Transverse colon (tissue), 4 donors: ENCODE measurements at places on chromosomes 13 and 19.

DNA sequence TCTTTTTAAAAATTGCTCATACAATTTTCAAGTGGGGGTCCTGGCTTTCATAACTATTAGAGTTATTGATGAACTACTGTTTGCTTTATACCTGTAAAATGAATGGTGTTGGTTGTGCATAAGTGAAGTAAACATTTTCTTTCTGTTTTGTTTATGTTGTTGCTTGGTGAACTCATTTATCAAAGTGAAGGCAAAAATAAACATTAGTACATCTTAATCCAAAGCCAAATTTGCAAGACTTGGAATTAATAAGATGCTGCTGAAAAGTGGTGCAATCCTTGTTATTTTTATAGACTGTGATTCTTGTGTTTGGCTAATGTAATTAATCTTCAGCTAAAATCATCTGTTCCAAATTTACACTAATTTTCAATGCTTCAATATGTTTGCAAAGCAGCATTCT is 24.4 kb upstream of the DCT start:
- DNase-seq = no peak

GRCh38 chr19:38928391-38929001 is 2.1 kb downstream of the SARS2 start:
- no peak for DNase-seq

DNA sequence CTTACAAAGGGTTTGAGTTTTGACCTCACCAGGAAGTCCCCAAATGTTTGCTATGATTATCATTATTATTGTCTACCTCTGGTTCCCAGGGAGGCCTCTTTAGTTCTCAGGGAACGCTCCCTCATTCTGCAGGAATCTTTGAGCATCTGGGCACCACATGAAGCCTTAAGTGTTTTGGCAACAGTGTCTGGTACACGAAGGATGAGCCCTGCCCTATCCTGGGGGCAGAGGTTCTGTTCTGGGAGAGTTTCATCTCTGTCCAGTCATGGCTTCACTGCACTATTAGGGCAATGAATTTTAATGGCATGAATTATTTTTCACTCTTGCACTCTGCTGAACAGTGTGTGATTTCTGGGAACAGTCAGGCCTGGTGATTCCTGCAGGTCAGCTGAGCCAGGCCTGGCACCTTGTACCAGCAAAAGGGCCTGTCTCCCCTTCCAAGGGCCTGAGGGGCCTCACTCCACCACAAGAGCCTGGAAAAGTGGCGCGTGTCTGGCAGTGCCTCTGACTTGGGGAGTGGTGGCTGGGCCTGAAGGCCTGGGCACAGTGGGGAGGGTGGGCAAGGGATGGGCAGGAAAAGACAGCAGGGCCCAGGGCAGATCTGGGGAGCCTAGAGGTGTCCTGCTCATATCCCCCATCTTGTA is 4.6 kb downstream of the FAM187B start:
- no peak for DNase-seq

- DNase-seq = no peak
These were observed 705.4 kb downstream of the SLITRK6 start for GRCh38 chr13:85093808-85094207.
